ENCODE measurements at places on chromosomes 13 and 19. TPM values are rescaled to one million over a fixed set of nuclear protein-coding genes. Genes with fewer than 3 reads are reported as not detected.

- H3K27ac ChIP-seq: peak overlapping the region; percentile 44
- H3K27me3 ChIP-seq: peaks cover 81% of the 10 kb centered on the region
- peaks cover 4% of the 10 kb centered on the region for H3K36me3 ChIP-seq
- no peaks in the 10 kb centered on the region for H3K4me1 ChIP-seq
- no peak for DNase-seq
Measured at GRCh38 chr13:78593652-78594455, 9.5 kb downstream of the POU4F1 start.

The PRODH2 gene
- total RNA-seq: not detected

The CAPS gene
- total RNA-seq: 12.5 TPM

The ZNF443 gene
- total RNA-seq: 5.2 TPM

- peaks cover 2% of the 10 kb centered on the region for H3K27me3 ChIP-seq
- no peaks in the 10 kb centered on the region for H3K4me1 ChIP-seq
- H3K4me3 ChIP-seq: no peak overlapping the region
- no peak for DNase-seq
Measured at GRCh38 chr13:43470610-43471009, 316.2 kb downstream of the ENOX1 start.

GRCh38 chr13:74182491-74182890, 48.3 kb upstream of the KLF12 start:
- H3K4me3 ChIP-seq: no peak overlapping the region
- H3K4me1 ChIP-seq: no peaks in the 10 kb centered on the region
- no peaks in the 10 kb centered on the region for H3K36me3 ChIP-seq
- no peaks in the 10 kb centered on the region for H3K27me3 ChIP-seq
- no peak for DNase-seq
- no peak overlapping the region for H3K27ac ChIP-seq

The CEACAM16 gene
- total RNA-seq: not detected

DNA sequence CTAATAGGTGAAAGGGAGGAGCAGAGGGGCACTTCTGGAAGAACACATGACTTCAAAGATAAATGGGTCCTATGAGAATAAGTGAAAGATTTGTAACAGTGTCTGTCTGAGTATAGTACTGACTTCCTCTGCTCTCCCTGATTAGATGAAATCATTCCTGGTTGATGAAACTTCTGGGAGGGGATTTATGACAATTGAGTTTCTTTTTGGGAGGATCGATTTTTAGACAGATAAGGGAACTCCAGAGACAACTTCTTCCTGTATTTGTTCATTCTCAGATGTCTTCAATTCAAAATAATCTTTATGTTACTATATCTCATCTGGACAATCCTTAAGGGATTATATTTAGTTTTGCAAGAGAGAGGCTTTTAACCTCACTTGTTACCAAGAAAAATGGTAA, 20.0 kb downstream of the SETDB2 start:
- H3K27ac ChIP-seq: no peak overlapping the region
- peaks cover 66% of the 10 kb centered on the region for H3K36me3 ChIP-seq
- no peak for DNase-seq

DNA sequence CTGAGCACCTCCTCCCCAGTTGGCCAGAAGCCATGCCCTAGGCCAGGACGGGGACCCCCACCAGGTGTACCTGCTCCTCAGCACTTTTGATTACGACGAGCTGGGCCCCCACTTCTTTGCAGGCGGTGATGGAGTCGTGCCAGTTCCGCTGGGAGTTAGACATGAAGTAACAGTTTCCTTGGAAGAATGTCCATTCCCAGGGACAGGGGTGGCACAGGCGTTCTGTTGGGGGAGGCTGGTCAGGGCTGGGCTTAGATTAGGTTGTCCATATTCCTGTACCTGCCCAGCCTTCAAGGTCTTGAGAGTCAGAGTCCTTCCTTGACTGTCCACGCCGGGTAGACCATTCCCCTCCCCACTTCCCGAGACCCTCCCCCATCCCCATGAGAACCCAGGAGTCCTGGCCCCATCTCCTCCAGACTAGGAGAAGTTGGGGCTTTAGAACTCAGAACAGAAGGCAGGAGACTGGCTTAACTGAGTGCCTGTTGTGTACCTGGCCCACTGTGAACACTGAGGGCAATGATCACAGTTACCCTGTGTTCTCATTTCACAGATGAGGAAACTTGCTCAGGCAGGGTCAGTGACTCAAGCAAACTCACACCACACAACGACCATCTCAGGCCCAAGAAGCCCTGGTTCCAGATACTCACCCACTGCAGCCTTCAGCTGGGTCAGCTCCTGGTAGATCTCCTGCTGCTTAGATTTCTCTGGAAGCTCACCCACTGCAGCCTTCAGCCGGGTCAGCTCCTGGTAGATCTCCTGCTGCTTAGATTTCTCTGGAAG, 2.3 kb downstream of the CD209 start:
- no peak for DNase-seq
- no peaks in the 10 kb centered on the region for H3K4me1 ChIP-seq
- H3K27me3 ChIP-seq: peaks cover 2% of the 10 kb centered on the region
- no peak overlapping the region for H3K27ac ChIP-seq

- no peak overlapping the region for H3K4me3 ChIP-seq
- H3K27me3 ChIP-seq: peaks cover 2% of the 10 kb centered on the region
- no peak overlapping the region for H3K27ac ChIP-seq
- no peaks in the 10 kb centered on the region for H3K36me3 ChIP-seq
Measured at GRCh38 chr13:97753942-97754670, 199.4 kb upstream of the IPO5 start.

DNA sequence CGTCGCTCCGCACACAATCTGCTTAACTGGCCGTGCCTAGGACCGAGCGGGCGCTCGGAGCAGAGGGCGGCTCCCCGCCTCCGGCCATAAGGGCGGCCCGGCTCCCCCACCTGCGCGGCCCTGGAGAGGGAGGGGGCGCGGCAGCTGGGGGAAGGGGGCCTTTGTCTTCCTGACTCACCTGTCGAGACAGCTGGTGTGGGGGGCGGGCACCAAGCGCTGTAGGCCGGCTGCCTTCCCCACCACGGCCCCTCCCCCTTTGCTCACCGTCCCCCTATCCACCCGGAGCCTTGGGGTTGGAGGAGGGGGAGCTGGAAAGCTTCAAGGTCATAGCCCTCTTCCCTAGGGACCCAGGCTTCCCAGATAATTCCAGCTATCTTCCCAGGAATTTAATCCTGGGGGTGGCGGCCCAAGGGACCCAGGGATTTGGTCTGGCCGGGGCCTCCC, 1.2 kb downstream of the VASP start:
- peak overlapping the region; percentile 89 for H3K27ac ChIP-seq
- H3K4me3 ChIP-seq: peak overlapping the region; percentile 87
- peaks cover 42% of the 10 kb centered on the region for H3K36me3 ChIP-seq
- no peaks in the 10 kb centered on the region for H3K27me3 ChIP-seq

The NUMBL gene
- 5.8 TPM for total RNA-seq

GRCh38 chr19:18017275-18018083, 9.5 kb downstream of the ARRDC2 start:
- peaks cover 32% of the 10 kb centered on the region for H3K36me3 ChIP-seq
- no peak overlapping the region for H3K4me3 ChIP-seq
- DNase-seq: no peak
- peaks cover 61% of the 10 kb centered on the region for H3K4me1 ChIP-seq
- no peaks in the 10 kb centered on the region for H3K27me3 ChIP-seq
- no peak overlapping the region for H3K27ac ChIP-seq

- no peaks in the 10 kb centered on the region for H3K36me3 ChIP-seq
- no peak overlapping the region for H3K27ac ChIP-seq
Measured at GRCh38 chr13:105008604-105009003, 1526.9 kb downstream of the EFNB2 start.

- no peaks in the 10 kb centered on the region for H3K36me3 ChIP-seq
- no peaks in the 10 kb centered on the region for H3K27me3 ChIP-seq
- H3K27ac ChIP-seq: no peak overlapping the region
- no peaks in the 10 kb centered on the region for H3K4me1 ChIP-seq
Measured at GRCh38 chr13:93527748-93528297, 301.2 kb downstream of the GPC6 start.

The SOHLH2 gene
- not detected for total RNA-seq

GRCh38 chr19:6150289-6150688, 14.8 kb downstream of the ACSBG2 start:
- peaks cover 7% of the 10 kb centered on the region for H3K27me3 ChIP-seq
- H3K4me1 ChIP-seq: no peaks in the 10 kb centered on the region
- H3K4me3 ChIP-seq: no peak overlapping the region
- no peak for DNase-seq
- H3K27ac ChIP-seq: no peak overlapping the region

DNA sequence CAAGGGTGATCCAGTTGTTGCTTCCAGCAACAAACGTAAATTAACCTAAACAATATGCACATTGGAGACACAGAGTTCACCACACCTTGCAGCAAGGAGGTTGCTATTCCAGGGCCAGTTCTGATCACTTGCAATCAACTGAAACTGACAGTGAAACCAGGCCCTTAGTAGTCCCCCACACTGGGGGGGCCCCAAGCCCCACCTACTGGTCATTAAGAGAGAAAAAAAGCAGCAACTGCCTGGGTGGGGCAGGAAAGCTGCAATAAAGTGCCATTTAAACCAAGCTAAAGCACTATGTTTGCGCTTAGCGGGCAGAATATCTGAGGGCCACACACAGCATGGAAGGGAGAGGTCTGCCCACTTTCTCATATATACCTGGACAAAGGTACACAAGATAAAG, 51.5 kb downstream of the ATP7B start:
- no peak overlapping the region for H3K4me3 ChIP-seq
- peaks cover 2% of the 10 kb centered on the region for H3K27me3 ChIP-seq
- H3K27ac ChIP-seq: no peak overlapping the region
- no peaks in the 10 kb centered on the region for H3K36me3 ChIP-seq
- peaks cover 56% of the 10 kb centered on the region for H3K4me1 ChIP-seq

The KANK3 gene
- 7.4 TPM for total RNA-seq

DNA sequence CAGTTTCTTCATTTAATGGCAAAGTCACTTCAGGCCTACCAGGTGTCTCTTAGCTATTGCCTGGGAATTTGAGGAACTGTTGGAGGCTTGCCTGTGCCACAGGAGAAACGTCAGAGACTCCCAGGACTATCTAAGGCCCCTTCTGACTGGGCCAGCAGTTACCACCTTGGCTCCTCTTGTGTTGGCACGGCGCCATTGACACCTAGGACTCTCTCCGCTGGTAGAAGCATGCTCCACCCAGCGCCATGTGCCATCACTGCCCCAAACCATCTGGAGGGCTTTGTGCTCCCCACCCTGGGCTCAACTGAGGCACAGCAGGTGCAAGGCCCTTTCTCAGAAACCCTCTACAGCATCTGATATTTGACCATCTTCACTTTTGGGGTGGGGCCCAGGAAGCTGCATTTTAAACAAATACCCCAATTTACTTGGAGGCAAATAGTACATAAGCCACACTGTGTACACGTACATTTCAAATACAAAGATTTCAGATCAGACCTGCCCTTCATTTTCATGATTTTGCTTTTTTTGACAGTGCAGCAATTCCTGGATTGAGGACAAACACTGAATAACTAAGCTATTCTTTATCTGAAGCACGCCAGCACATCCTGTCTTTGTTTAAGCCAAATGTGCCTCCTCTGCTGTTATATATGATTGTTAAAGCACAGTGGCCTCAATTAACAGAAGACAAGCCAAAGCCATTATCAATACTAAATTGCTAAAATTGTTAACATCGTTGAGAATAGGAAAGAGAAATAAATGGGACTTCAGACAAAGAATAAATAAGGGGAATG, 59.9 kb upstream of the TPP2 start:
- H3K4me3 ChIP-seq: no peak overlapping the region
- peaks cover 3% of the 10 kb centered on the region for H3K27me3 ChIP-seq
- H3K4me1 ChIP-seq: no peaks in the 10 kb centered on the region

DNA sequence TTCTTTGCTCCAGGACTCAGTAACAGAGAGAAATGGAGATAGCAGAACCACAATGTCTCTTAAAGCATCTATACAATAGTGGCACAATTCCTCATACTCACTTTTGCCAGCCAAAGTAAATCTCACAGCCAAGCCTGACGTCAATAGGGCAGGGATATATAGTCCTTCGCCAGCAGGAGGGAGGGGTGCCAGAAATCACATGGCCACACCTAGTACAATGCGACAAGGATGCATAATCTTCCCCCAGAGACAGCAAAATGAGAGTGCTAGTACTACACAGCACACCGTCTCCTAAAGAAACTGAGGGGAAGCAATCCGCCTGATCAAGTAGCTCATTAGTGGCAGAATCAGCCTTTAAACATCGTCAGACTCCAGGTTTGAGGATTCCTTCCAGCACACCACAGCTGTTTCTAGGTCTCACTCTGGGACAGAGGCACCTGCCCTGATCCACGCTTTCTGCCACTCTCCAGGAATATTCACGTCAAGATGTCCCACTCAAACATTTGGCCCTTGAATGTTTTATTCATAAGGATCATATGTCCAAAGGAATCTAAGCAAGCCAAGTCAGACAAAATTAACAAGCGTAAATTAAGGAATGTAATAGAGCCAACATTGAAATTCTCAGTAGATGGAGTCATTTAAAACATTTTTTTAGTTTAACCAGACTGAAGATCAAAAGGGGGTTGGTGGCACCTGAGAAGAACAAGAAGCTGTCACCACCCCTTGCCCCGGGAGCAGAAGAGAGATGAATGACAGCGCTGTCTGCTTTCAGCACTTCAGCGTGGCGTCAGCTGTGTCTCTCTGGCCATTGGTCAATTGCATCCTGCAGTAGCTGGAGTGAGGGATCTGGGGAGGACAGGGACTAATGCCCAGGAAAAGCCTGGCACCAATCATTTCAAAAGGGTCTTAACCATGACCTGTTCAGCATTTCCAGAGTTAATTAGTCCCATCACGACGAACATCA, 63.5 kb upstream of the SERP2 start:
- DNase-seq: no peak
- H3K36me3 ChIP-seq: no peaks in the 10 kb centered on the region
- H3K27me3 ChIP-seq: peaks cover 38% of the 10 kb centered on the region
- H3K4me3 ChIP-seq: no peak overlapping the region
- H3K27ac ChIP-seq: no peak overlapping the region

The C19orf38 gene
- total RNA-seq: 1.1 TPM

GRCh38 chr19:31314156-31314555, 35.1 kb downstream of the TSHZ3 start:
- no peak overlapping the region for H3K27ac ChIP-seq
- H3K4me1 ChIP-seq: no peaks in the 10 kb centered on the region
- H3K4me3 ChIP-seq: no peak overlapping the region
- H3K27me3 ChIP-seq: peaks cover 2% of the 10 kb centered on the region

The NCR1 gene
- total RNA-seq: not detected

The OVOL3 gene
- total RNA-seq: not detected

The EID2B gene
- 4.7 TPM for total RNA-seq

- no peaks in the 10 kb centered on the region for H3K36me3 ChIP-seq
- no peak overlapping the region for H3K4me3 ChIP-seq
Measured at GRCh38 chr19:12974301-12975220, 5.2 kb downstream of the DAND5 start.

DNA sequence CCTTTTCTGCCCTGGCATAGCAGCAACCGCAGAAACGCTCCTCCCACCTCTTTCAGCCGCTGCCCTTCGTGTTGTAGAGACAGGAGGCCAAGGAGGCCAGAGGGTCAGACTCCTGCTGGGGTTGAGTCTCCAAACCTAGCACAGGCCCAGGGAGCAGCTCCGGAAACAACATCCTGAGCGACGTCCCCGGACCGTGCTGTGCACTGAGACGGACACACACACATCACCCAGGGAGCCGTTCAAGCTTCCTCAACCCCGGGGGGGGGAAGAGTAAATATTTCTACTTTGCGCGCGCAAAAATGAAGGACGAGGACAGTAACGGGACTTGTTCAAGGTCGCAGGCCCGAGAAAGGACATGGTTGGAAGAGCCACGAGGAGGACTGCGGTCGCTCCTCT, 657 bp downstream of the ZNF550 start:
- H3K36me3 ChIP-seq: peaks cover 61% of the 10 kb centered on the region
- H3K27me3 ChIP-seq: no peaks in the 10 kb centered on the region
- DNase-seq: peak; percentile 24
- H3K4me1 ChIP-seq: peaks cover 22% of the 10 kb centered on the region
- H3K4me3 ChIP-seq: peak overlapping the region; percentile 86
- peak overlapping the region; percentile 86 for H3K27ac ChIP-seq

- H3K27me3 ChIP-seq: peaks cover 9% of the 10 kb centered on the region
- H3K4me1 ChIP-seq: peaks cover 39% of the 10 kb centered on the region
- H3K4me3 ChIP-seq: peak within 1 kb of the TSS; percentile 76
- peak; percentile 95 for DNase-seq
- H3K27ac ChIP-seq: peak within 1 kb of the TSS; percentile 54
Measured at GRCh38 chr19:4867534-4868285, at the start of gene PLIN3. Gene PLIN3, minus strand, starts transcription at chr19:4867667. Its CDS starts 6,273 bp downstream, at chr19:4861394.
